Activated naive CD4-positive, alpha-beta T cell treated with anti-CD3 and anti-CD28 coated beads for 36 hours (primary cell): ENCODE measurements at places on chromosomes 5 and 9. TPM values are rescaled to one million over a fixed set of nuclear protein-coding genes. Genes with fewer than 3 reads are reported as not detected.

DNA sequence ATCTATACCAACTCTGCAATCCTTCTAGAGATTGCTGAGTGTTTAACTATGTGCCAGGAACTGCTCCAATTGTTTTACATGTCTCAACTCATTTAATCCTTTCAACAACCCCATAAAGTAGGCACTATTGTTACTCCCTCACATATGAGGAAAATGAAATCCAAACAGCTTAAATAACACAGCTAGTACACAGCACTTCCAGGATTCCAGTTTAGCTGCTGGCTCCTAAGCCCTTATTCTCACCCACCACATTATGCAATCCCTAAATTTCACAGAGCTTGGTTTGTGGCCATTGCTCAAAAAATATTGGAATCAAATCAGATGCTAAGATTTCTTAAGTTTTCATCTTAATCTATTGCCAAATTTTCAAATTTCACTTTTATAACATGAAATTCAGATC, 84.9 kb downstream of the PRELID2 start:
- no peak overlapping the region for H3K4me3 ChIP-seq
- no peaks in the 10 kb centered on the region for H3K27me3 ChIP-seq
- no peak for DNase-seq
- no peaks in the 10 kb centered on the region for H3K36me3 ChIP-seq

ARSI gene
- not detected for total RNA-seq

DNA sequence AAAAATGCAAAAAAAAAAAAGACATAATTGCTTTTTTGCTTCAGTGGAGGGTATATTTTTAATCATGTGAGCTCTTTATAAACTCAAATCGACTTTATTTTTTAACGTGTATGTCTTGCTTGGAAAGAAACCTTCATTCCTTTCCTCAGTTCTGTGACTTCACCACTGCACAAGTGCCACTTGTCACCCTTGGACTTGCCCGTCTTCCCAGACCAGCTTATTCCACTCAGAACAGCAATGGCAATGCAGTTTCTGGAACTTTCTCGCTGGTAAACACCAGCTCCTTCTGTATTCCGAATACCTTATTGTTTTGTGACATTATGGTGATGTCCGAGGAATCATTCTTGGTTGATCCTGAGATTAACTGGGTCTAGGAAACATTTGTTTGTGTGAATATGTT, 440.5 kb upstream of the ADAMTS16 start:
- no peak overlapping the region for H3K27ac ChIP-seq
- H3K4me3 ChIP-seq: no peak overlapping the region
- no peaks in the 10 kb centered on the region for H3K27me3 ChIP-seq
- no peaks in the 10 kb centered on the region for H3K36me3 ChIP-seq
- no peaks in the 10 kb centered on the region for H3K4me1 ChIP-seq

SLC22A4 gene
- 1.9 TPM for total RNA-seq

OLFM1 gene
- not detected for total RNA-seq
